ENCODE measurements at places on chromosomes 6 and 20.

GRCh38 chr6:127219869-127220268 lies 46.8 kb upstream of the RNF146 start:
- DNase-seq = no peak

DNA sequence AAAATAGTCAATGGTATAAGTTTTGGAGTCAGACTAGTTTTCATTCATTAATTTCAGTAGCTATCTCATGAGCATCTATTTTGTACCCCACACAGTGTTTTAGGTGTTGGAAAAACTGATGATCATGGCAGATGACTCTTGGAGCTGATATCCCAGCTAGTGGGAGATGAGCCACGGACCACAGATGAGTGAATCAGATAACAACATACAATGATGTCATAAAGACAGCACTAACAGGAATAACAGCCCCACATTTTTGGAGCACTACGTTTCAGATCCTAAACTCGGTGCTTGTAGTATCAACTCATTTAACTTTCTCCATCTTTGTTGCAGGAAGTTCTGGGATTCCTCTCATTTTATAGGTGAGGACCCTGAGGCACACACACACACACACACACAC lies 67.8 kb upstream of the EDN3 start:
- DNase-seq = no peak

GRCh38 chr6:39752835-39753724 lies 27.9 kb upstream of the KIF6 start:
- no peak for DNase-seq

DNA sequence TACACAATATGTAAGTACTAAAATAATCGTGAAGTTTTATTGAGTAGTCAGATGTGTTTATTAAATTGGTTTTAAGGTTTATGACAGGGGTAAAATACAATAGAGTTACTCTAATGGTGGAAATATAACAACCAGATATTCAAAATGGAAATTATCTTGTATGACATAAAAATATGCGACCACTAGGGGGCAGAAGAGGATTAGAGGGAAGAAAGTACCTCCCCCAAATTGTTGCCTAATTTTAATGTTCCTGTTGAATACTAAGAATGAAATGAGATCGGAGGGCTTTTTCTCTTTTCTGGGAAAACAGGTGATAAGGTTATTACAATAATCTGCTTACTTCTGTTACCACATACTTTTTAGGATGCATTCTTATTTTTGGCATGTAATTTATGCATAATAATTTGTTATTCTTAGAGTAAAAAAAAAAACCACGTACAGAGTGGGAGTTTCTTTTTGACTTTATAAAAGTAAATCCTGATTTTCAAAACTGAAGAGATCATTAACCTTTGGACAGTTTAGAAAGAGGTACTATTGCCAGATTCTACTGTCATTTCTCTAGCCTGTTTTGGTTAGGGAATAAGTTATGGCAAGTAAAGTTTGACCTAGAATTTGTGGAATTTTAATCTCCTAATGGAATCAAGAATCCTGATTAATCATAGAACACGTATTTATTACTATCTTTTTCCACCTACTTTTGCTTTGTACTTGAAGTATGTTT lies 159.2 kb downstream of the CD109 start:
- DNase-seq = peak; percentile 65

GRCh38 chr6:166598441-166599138 lies 12.1 kb upstream of the RAMACL start:
- no peak for DNase-seq

DNA sequence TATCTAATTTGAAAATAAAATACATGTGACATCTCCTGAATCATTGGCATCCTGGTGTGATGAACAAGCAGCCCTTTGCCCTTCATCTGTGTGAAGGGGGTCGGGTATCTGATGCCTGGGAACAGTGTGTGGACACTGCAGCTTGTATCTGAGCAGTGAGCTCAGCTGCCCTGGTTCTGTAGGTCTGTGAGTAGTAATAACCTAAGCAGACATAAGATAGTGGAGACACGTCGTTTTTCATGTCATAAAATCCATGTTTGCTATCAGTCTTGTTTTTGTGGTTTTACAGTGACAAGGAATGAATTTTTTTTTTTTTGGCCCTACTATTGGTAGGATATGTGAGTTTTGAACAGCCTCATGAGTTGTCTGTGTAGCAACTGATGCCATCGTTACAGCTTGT lies 133.0 kb downstream of the JARID2 start:
- DNase-seq = no peak
